NCI-H774 (cell line): ENCODE measurements at places on chromosomes 11 and 22.

DNA sequence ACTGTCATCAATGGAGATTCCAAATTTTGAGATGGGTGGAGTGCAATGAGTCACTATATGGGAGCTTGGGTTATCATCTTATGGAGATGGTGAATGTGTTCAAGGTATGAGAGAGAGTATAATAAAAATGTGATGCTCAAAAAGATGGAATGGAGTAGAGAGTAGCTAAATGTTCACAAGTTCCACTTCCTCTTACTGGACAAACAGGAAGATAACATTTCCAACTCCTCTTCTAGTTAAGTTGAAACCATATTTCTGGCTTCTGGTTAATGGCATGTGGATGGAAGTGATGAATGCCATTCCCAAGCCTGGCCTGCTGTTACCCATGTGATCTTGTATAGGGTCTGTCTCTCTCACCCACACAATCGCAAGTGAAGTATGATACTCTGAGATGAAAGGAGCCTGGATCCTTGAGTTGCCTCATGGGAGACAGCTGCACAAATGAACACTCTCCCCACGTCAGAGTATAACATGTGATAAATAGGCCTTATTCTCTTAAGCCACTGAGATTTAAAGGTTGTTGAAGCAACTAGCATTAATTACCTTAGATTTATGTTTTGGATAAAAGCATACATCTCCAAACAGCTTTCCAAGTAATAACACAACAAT lies 111.0 kb downstream of the RAB38 start:
- DNase-seq, result no peak

- DNase-seq, result no peak
Observed at GRCh38 chr22:42416671-42417230, 15.5 kb downstream of the NFAM1 start.

GRCh38 chr22:44448271-44448830 lies 49.7 kb downstream of the RTL6 start:
- no peak for DNase-seq

DNA sequence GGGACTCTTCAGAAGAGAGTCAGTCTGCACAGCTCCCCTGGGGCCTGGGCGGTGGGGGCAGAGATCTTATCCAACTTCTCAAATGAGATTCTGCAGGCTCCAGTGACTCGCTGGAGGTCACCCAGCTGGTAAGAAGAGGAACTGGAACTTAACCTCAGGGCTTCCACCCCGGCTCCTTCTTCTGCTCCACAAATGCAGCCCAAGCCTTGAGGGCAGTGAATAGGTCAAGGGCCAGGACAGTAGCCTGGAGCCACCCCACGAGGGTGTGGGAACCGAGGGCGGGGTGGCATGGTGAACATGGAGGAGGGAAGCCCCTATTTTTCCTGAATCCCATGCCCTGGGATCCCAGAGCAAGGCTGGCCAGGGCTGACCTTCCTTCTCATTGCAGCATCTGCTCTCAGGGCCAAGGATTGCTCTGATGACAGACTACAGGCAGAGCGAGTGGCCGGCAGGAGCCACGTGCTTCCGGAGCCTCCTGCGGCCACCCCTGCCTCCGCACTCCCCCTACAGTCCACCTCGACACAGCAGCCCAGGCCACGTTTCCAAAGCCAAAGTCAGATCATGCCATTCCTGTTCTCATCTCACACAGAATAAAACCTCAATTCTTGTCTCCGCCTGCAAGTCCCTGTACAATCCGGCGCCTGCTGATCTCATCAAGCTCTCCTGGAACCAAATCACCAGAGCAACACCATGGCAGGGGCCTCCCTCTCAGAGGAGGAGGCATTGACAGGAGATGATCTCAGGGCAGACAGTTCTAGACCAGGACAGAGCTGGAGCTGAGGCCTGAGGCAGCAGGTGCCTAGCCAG lies 21.1 kb upstream of the UPK3A start:
- DNase-seq, result no peak

GRCh38 chr11:1157645-1158591 lies at the start of gene MUC5AC:
TSS of gene MUC5AC (plus strand) at chr11:1157953. CDS start at chr11:1158000, 47 bp downstream.
- DNase-seq, result peak; percentile 11

GRCh38 chr11:91967026-91967690 lies 257.5 kb upstream of the FAT3 start:
- no peak for DNase-seq
